Epithelial cell of proximal tubule (primary cell): ENCODE measurements at places on chromosomes 4 and X. TPM values are rescaled to one million over a fixed set of nuclear protein-coding genes. Genes with fewer than 3 reads are reported as not detected.

- DNase-seq = no peak
Observed at GRCh38 chrX:48676893-48677270, 6.7 kb upstream of the WAS start.

DNA sequence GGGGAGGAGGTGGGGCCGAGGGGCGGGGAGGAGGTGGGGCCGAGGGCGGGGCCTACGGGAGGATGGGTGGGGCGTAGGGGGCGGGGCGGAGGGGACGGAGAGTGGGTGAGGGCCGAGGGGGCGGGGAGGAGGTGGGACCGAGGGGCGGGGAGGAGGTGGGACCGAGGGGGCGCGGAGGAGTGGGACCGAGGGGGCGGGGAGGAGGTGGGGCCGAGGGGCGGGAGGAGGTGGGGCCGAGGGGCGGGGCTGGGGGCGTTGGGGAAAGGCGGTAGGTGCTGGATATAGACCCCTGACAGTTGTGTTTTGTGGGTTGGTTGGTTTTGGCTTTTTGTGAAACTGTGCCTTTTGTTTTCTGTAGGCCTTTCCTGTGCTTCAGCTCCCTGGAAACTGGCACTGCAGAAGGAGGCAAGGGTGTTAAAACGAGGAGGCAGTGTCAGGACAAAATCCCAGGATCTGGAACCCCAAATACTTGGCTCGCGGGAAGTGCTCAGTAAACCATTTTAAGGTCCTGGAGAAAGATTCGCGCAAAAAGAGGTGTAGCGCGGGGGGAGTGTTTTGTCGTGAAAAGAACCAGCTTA, 580 bp upstream of the MMGT1 start:
- no peak for DNase-seq

- peak; percentile 96 for DNase-seq
Observed at GRCh38 chr4:94410678-94411206, 41.0 kb upstream of the PDLIM5 start.

- DNase-seq = no peak
Observed at GRCh38 chrX:47854474-47854873, 17.8 kb downstream of the ZNF81 start.

- DNase-seq = no peak
Observed at GRCh38 chrX:136528645-136529315, 3.2 kb upstream of the VGLL1 start.

GRCh38 chr4:178102139-178102538, 659.9 kb upstream of the AGA start:
- DNase-seq = no peak

GRCh38 chr4:42396361-42396751, 932 bp upstream of the SHISA3 start:
- no peak for DNase-seq

GRCh38 chr4:146370841-146371240, 150.9 kb downstream of the SLC10A7 start:
- DNase-seq = no peak

DNA sequence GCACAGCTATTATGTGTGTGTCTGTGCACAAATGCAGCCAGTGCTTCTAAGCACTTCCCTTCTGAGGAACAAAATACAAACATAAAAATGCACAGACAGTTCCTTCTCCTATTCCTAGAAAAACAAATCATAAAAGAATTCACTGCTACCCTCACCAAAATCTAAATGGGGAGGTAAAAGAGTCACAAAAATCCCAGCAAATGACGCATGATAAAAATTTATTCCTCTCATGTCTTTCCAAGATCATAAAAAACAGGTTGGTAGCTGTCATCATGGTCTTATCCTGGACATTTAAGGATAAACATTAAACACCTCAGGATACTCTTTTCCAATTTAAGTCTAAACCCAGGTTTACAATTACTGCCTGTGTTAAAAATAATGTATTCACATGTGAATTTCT, 124.9 kb downstream of the ADAMTS3 start:
- DNase-seq = no peak

DNA sequence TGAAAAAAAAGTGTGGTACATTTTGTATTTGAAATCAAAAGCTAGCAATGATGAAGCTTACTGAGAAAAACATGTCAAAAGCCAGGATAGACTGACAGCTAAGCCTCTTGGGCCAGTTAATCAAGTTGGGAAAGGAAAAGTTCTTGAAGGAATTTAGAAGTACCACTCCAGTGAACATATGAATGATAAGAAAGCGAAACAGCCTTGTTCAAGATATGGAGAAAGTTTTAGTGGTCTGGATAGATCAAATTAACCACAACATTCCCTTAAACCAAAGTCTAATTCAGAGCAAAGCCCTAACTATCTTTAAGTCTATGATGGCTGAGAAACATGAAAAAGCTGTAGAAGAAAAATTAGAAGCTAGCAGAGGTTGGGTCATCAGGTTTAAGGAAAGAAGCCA, 268.3 kb downstream of the PDHA2 start:
- no peak for DNase-seq

DNA sequence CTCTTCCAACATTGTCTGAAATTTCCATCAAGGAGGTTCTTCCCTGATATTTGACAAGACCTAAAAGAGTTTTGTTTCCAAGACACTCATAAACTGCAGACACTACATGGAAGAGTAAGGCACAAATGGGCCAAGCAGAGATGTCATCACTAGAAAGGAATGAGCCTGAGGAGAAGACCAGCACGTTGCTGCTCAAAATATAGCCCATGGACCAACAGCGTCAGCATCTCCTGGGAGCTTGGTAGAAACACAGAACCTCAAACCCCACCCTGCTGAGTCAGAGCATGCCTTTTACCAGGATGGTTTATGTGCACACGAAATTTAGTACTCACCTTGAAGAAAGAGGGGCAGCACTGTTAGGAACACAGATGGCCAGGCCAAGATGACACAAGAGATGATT, 128.7 kb upstream of the MID1 start:
- no peak for DNase-seq

DNA sequence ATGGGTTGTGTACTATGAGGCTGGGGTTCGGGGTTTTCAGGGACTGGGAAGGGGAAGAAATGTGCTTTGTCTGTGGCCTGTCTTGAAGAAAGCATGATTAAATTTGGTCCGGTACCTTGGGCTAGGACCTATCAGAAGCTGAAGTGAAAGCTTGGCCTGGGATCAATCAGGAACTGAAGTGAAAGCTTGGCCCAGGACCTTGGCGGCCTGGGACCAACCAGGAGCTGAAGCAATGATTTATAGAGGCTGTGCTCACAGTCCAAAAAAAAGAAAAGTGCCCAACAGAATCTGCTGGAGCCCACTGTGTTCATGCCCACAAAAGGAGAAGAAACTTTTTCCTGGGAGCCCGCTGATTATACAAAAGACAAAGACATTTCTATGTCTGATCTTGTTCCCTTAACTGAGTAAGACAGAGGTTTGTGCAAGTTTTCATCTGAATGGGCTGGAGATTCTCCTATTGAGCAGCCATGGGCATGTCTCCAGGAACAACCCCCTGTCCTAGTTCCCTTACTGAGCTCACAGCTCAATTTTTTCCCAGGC, 1427.9 kb downstream of the FAM133A start:
- DNase-seq = no peak

DNA sequence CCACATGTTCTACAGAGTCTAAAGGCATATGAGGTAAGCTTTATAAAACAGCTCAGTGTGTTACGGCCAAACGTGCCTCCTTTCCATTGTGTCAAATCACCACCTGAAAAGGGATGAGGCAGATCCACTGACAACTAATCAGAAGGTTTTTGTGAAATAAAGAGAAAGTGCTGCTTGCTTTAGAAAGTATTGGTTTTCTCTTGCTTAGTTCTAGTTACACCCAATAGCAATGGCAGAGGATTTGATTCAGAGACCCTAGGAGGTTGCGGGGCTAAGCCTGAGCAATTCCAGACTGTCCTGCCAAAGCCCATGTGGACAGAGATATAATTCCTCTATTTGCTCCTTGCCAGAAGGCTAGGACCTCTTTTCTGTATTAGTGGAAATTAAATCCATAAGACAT, 125.5 kb downstream of the SPRY1 start:
- no peak for DNase-seq

DNA sequence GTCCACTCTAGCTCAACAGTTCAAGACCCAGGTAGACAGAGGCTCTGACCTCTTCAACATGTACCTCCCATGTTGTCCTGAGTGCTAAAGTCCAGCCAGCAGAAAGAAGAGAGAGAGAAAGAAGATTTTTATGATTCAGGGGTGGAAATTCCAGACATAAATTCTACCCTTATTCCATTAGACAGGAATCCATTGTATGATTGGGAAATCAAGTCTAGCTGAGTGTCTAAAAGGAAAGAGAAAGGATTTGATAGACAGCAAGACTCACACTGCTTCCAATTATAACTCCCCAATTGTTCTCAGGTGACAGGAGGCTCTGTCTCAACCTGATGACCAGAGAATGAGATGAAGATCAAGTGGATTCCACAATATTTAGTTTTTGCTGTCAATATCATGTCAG, 27.9 kb upstream of the PGM2 start:
- no peak for DNase-seq

DNA sequence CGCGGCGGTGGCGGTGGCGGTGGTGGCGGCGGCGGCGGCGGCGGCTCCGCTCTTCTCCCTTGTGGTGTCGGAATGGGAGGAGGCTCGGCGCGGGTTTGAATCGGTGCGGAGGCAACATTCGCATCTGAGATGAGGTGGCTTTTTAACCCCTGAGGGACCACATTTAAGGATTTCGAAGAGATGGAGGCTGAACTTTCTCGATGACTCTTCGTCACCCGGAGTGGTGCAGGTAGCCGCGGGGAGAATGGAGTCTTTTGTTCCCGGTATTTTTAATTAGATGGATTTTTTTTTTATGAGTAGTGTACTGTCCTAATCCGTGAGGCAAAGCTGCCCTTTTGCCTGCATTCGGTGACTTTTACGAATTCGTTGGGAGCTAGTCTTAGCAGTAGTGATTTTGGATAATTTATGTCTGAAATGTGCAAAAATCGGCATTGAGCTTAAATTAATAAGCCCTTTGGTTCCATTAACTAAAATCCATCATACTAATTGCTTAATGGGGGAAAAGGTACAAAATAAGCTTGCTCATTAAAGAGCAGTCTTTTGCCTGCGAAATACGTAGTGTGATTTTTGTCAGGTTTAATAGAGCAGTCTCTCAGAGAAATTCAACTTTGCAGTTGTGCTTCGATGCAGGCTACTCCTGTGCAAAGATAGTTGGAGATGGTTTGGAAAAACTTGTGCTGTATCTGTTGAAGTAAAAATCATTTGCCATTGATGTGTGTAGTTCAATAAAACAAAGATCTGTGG, 206.2 kb downstream of the TENM3 start:
- no peak for DNase-seq

ERVMER34-1 gene
- total RNA-seq = 3.5 and 6.5 TPM in 2 replicates

CXCR3 gene
- total RNA-seq = not detected in 2 replicates

INTU gene
- 1.6 and 4.3 TPM in 2 replicates for total RNA-seq

BEX4 gene
- 34.2 and 46.4 TPM in 2 replicates for total RNA-seq

TRMT10A gene
- 9.9 and 10.2 TPM in 2 replicates for total RNA-seq

CCKAR gene
- total RNA-seq = not detected in 2 replicates

FHDC1 gene
- total RNA-seq = 0.72 and 2.1 TPM in 2 replicates

POLN gene
- total RNA-seq = 0.29 and 0.94 TPM in 2 replicates

NEIL3 gene
- total RNA-seq = 7.8 and 18.2 TPM in 2 replicates

PTCHD1 gene
- total RNA-seq = 0.06 TPM in 1 of 2 replicates, not detected in the other

HELT gene
- total RNA-seq = not detected in 2 replicates
